ENCODE measurements at places on chromosomes 16 and 17. TPM values are rescaled to one million over a fixed set of nuclear protein-coding genes. Genes with fewer than 3 reads are reported as not detected.

DNA sequence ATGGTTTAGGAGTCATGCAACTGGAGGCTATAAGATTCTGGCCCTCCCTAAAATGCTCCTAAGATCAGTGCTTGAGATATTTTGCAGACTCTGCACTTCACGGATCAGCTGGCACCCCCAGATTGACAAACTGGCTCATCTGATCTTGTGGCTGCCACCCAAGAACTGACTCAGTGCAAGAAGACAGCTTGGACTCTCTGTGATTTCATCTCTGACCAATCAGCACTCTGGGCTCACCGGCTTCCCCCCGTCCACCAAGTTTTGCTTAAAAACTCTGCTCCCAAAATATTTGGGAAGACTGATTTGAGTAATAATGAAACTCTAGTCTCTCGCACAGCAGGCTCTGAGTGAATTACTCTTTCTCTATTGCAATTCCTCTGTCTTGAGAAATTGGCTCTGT lies 26.3 kb upstream of the CCL2 start:
- DNase-seq, result no peak

GRCh38 chr17:21463204-21463661 lies 87.1 kb downstream of the KCNJ12 start:
- no peak for DNase-seq

DNA sequence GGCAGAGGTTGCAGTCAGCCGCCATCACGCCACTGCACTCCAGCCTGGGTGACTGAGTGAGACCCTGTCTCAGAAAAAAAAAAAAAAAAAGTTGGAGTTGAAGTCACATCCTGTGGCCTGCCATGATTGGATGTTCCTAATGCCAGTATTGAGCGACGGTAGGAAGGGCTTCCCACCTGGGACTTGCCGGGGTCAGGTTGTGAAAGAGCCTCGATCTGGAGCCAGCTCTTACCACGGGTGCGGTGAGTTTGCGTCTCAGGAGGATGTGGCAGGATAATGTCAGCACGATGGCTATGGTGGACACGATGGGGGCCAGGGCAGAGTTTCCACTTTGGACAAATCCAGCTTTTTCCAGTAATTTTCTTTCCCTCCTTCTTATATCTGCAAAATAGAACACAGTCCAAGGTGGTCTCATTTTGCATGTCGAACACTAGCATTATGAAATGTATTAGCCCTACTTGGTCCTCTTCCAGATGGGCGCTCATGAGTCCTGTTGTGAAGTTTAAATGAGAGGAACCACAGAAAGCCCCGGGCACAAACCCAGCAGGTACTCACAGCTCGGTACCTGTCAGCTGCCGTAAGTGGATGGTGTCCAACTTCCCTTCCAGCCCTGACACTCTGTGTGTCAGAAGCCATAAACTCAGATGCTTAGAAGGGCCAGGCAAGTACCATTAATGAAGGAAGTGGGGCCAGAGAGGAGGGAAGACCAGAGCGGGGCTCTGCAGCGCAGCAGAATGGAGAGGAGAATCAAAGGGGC lies 22.2 kb downstream of the ABCC12 start:
- DNase-seq, result no peak

DNA sequence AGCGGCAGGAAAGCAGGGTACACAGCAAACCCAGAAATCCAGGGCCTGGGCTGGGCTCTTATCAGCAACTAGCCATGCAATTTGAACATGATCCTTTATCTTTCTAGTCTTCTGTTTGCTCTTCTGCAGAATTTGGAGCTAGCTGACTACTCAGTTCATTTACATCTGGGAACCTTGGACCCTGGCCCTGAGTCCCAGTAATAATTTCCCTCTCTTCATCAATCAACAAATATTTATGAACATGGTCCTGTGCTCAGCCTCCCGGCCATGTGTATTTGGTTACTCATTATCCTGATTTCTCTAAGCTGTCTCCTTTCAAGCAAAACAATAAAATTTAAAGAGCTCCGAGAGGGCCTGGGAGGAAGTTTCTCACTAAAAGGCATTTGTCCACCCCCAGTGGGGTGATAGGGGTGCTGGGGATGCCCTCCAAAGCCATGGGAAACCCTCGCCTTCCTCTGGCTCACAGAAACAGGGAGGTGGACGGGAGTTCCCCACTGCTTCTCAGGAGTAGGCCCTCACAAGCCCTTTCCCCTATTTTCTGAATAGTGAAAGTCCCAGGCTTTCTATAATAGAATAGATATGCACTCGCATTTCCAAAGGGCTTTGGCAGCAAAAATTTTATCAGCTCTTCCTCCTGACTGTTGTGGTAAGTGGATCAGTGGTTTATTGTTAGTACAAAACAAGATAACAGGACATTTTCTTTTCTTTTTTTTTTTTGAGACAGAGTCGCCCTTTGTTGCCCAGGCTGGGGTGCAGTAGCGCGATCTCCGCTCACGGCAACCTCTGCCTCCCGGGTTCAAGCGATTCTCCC lies 6.9 kb upstream of the WDR59 start:
- no peak for DNase-seq

Gene USH1G
- total RNA-seq, result 0.22 TPM

DNA sequence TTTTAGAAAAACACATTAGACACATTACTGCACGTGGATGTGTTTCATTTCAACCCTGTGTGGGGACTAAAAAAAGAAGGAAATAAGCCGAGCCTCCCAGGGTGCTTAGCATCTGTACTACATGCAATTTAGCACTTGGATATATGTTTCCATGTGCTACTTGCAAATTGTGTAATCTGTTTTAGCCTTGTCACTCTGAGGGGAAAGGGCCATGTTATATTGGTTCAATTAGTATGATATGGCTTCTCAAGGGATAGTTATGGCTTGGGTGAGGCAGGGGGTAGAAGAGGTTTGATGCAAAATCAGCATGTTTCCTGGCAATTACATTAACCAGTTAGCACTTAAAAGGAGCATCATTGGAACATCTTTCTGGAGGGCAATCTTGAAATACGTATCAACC lies 353.5 kb upstream of the GOT2 start:
- no peak for DNase-seq

DNA sequence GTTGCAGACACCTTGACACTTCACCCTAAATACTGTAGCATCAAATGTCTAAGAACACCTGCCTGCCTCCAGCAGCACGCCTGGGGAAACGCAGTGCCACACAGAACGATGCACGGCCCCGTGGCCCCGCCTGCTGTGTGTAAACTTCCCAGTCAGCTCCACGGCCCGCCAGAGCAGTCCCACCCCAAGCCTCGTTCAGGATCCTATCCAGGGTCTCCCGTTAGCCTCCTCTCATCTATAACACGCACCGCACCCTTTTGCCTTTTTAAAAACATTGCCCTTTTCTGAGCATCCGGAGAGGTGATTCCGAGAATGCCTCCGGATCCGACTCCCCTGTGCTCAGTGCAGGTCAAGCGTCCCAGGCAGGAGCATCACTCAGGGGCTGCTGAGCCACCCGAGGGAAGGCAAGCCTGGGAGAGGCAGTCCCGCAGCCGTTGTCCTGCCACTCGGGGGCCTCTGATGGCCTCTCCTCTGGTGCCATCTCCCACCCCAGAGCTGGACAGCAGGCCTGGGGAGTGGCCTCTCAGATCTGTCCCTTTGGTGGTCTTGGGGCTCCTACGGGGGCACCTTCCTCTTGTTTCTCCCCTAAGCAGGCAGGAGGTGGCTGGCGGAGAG lies 37.9 kb upstream of the SLC38A10 start:
- no peak for DNase-seq

DNA sequence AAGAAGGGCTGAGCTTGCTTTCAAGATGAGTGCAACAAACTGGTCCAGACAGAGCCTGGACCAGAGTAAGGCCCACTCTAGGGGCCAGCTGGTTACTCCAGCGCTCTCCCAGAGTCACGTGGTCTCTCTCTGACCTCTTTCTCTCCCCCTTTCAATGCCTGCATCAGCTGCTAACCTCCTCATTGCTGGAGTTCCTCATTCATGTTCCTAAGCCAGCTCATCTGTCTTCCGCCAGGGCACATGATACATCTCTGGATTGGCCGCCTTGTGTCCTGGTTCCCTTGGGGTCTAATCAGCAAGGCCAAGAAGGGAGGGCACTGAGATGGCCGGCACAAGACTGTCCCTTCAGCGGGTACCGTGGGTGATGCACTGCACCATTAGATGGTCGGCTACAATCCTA lies 26.9 kb upstream of the ZFP90 start:
- no peak for DNase-seq

GRCh38 chr17:18280249-18280648 lies 19.8 kb downstream of the MIEF2 start:
- no peak for DNase-seq

DNA sequence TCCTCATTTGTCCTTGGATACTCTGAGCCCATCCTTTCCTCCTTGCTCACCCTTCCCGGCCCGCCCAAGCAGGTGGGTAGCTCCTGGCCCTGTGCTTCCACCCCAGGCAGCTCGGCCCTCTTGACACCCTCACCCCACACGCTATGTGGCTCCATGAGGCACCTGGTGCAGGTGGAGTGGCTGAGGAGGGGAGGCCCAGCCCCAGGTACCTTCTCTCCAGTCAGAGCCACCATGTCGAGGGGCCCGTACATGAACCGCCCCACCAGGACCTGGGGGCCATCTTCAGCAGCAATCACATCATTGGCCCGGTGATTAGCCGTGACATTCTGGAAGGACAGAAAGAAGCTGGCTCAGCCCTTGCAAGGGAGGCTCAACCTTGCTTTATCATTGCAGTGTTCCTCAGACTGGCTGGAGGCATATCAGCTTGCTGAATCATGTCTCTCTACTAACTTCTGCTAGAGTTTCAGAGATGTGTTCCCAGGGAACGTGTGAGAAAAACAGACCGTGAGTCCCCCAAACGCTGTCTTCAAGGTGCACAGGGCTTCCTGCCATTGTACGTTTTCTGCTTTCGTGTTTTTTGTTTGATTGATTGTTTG lies 20.3 kb downstream of the PIMREG start:
- DNase-seq, result no peak

GRCh38 chr17:83149761-83150251 lies 70.4 kb downstream of the METRNL start:
- no peak for DNase-seq

Gene PLA2G10
- total RNA-seq, result not detected

DNA sequence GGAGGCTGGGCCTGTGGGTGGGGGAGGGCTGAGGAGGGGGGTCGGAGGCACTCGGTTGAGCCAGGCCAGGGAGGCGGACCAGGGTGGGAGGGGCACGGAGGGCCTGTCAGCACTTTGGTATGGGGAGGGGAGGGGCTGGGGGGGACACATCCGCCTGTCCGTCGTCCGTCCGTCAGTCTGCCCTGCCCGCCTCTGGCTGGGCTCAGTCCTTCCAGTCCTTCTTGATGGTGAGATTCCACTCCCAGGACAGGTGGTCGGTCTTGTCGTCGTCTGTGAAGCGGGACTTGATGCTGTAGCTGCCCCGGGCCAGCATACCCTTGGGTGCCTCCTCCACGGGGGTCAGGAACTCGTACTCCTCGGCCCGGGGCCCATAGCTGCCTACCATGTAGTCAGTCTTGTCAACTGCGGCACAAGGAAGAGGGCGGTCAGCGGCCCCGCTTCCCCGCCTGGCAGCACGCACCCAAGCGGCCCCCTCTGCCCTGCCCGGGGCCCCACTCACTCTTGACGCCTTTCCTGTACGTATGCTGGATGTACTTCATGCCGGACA lies 2.4 kb downstream of the ARHGDIA start:
- DNase-seq, result peak; percentile 71

- DNase-seq, result no peak
These were observed 12.4 kb downstream of the P3H4 start for GRCh38 chr17:41799366-41799765.

DNA sequence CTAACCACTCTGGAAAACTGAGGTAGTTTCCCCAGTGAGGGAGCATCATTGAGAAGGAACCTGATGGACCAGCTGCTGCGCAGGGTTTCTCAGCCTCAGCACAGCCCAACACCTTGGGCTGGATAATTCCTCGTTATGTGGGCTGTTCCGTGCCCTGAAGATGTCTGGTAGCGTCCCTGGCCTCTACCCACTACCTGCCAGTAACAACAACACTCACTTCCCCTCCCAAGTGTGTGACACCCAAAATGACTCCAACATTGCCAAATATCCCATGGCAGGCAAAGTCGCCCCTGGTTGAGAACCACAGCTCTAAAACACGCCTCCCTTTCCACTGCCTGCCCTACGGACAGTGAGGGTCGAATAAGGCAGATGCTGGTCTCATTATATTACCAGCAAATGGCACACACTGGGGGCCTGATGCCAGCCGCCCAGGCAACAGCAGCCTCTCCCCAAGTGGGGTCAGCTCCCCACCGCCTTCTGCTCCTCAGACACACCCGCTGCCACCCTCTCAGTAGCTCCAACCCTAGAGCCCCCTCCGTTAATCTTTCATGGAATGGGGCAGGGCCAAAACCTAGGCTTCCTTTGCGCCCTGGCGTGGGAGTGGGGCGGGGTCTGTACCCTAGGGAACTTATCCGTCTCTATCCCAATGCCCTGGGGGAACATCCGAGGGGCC lies 1.0 kb downstream of the RHBDF2 start:
- no peak for DNase-seq

Gene SLC2A4
- total RNA-seq, result 104 TPM

Gene CX3CL1
- 11.6 TPM for total RNA-seq

Gene ITFG1
- total RNA-seq, result 61.6 TPM

DNA sequence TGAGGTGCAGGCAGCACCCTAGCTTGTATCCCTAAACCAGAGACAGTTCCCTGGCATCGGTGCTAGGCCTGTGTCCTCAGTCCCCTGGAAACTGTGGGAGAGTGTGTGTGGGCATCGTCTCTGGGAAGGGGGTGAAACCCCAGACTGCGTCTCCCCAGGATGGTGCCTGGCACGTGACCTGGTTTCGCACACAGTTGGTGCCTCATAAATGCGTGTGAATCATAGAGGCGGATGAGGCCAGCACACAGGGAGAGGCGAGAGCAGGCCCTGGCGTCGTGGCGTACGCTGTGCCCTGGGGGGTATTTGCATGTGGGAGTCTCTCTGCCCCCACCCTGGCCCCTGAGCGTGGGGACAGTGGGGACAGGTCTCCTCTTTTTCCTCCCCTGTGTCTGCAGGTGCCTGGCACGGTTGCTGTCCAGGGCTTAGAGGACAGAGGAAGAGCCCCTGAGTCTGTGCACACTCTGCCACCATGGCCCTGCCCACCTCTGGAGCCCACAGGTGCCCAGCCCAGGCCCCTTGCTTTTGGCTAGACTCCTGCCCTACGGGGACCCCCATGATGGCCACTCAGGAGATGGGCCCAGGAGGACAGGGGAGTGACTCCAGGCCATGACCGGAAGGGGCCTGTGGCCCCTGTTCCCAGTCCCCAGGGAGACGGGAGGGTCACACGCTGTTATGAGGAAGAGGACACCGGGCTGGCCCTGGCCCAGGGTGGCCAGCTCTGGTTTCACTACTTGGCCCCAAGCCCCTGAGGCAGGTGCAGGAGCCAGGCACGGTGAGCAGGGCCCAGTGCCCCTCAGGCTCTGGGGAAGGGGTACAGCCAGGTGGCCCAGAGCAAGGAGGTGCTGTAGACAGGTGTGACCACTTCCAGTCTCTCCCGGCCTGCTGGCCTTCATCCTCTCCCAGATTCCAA lies 1.3 kb upstream of the FSCN2 start:
- no peak for DNase-seq
